ENCODE measurements at places on chromosomes 4 and X.
A peak's percentile ranks its signal among the peaks of the same experiment; 100 is the strongest.

DNA sequence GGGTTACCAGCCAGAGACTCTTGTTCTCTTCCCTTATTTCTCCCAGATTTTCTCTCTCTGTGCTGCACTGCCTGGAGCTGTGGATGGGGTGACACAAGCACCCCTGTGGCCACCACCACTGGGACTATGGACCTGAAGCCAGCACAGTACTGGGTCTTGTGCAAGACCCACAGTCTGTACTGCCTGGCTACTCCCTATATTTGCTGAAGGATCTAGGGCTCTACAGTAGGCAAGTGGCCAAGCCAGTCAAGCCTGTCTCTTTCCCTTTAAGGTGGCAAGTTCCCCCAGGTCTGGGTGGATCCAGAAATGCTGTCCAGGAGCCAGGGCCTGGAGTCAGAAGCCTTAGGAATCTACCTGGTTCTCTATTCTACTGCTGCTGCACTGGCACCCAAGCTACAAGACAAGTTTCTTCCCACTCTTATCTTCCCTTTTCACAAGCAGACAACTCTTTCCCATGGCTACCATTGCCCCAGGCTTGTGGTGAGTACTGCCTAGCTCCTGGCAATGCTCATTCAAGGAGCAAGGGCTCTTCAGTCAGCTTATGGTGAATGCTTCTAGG lies 28.4 kb upstream of the CT47A1 start:
- no peak for DNase-seq

DNA sequence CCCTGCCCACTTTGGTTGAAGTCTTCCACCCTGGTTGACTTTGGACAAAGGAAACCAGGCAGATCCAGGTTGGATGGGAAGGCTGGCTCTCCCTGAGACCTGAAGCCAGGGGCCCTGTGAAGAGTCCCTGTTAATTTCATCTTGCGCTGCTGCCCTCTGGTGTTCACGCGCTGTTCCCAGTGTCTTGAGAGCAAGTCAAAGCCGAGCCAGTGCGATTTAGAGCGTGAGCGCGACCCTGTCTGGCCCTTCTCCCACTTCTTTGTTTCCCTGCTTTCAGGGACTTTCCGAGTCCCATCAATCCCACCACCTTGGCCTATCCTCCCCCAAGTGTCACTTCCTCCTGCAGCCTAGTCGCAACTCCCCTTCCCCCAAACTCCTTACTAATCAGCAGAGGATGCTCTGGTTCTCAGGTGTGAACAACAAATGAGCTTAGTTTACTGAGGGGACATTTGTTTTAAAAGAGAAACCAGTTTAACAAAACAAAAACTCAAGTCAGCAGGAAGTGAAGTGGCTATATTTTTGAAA lies 25.8 kb upstream of the CHRNA9 start:
- DNase-seq: peak; percentile 96

DNA sequence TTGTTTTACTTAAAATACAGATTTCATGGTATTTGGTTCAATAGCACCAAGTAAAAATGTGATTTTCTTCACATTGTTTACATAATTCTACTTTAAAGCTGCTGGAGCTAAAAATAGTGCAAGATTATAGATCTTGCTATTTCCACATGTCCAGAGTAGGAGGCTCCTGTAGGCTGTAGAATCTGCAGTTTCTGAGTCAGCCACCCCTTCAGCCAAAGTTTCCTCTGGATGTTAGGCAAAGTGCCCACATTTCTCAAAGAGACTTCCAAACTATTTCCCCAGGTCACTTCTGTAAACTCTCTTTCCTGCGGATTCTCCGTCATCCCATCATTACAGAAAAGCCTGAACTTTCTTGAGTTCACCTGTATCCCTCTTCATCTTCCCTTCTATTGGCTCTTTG lies 342.5 kb upstream of the FSTL5 start:
- no peak for DNase-seq

- DNase-seq: no peak
Measured at GRCh38 chr4:3637326-3638016, 105.2 kb upstream of the LRPAP1 start.

DNA sequence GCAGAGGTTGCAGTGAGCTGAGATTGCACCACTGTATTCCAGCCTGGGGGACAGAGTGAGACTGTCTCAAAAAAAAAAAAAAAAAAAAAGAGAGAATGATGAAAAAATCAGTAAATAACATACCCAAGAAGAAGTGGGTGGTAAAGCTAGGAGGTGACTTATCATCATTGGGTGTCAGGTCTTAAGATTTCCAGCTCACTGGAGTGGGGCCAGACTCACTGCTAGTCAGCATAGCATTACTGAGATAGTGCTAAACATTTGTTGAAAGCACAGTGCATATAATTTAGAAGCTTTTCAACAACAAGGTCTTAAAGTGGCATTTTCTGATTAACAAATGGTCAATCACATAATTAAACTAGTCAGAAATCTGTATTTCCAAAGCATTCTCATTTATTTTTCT lies 221.8 kb upstream of the GYPA start:
- no peak for DNase-seq

- no peak for DNase-seq
Measured at GRCh38 chr4:1474126-1475090, 68.2 kb upstream of the NKX1-1 start.

DNA sequence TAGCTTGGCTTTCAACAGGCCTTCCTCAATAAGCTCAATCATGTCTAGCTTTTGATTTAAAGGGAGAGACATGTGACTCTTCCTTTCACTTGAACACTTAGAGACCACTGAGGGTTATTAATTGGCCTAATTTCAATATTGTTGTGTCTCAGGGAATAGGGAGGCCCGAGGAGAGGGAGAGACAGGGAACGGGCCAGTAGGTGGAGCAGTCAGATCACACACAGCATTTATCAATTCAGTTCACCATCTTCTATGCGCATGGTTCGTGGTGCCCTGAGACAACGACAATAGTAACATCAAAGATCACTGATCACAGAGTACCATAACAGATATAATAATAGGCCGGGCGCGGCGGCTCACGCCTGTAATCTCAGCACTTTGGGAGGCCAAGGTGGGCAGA lies 17.8 kb downstream of the ZNF81 start:
- peak; percentile 21 for DNase-seq

GRCh38 chr4:161920304-161921052 lies 243.3 kb downstream of the FSTL5 start:
- no peak for DNase-seq

DNA sequence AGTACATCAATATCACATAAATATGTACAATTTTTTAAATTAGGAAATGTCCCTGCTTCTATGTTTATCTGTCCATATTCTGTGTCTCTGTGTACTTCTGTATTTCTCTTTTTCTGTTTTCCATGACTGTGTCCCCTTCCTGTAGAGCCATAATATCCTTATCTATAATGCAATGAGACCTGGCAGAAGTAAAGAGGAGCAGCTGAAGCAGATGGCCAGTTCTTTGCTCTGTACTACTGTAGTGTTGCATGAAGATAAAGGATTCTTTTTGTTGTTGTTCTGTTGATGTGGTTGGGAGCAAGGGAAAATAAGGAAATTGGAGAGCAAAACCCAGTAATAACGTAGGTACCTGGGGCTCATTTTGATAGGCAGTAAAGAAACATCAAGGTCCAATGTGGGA lies 301.7 kb downstream of the ADGRL3 start:
- DNase-seq: no peak

GRCh38 chr4:48268956-48269860 lies at the start of gene TEC:
TSS of gene TEC (minus strand) at chr4:48269838. CDS start at chr4:48228614, 41,224 bp downstream.
- DNase-seq: peak; percentile 58

DNA sequence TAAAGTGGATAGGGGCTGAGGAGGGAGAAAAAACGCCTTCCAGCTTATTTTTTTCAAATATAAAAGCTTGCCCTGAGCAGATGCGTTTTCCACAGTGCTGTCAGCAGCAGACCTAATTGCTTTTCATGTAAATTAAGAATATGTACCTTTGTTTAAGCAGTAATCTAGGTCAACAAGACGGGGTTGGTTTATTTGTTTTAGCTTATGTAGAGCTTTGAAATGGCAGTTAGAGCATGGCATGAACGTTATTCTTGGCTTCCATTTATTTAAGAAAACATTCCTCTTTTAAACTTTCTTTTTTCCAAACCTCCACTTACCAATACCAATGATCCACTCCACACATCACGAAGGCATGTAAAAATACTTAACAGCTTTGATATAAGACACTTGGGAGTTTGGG lies 220.3 kb upstream of the TENM3 start:
- no peak for DNase-seq

- no peak for DNase-seq
Measured at GRCh38 chr4:112377594-112378242, 80.5 kb downstream of the ALPK1 start.

DNA sequence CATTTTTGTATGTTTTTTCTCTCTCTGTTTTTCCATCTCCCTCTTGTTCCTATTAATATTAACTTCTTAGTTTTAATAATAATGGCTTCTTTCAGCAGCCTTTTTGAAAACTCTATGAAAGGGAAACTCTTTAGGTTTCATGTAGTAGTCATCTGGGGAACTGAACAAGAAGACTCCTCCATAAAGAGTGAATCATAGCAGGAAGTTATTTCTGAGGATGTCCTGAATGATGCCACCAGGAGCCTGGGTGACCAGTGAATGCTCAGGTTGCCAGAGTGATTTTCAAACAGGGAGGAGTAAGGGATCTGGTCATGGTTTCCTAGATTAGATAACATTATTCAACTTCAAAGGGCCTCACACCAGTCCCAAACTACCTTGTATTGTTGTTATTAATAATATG lies 212.8 kb upstream of the PDE5A start:
- no peak for DNase-seq

GRCh38 chr4:187477224-187477623 lies 518.3 kb upstream of the ZFP42 start:
- no peak for DNase-seq

- no peak for DNase-seq
Measured at GRCh38 chr4:11201256-11201655, 227.4 kb downstream of the HS3ST1 start.

- DNase-seq: no peak
Measured at GRCh38 chrX:93422693-93423092, 250.7 kb downstream of the NAP1L3 start.

DNA sequence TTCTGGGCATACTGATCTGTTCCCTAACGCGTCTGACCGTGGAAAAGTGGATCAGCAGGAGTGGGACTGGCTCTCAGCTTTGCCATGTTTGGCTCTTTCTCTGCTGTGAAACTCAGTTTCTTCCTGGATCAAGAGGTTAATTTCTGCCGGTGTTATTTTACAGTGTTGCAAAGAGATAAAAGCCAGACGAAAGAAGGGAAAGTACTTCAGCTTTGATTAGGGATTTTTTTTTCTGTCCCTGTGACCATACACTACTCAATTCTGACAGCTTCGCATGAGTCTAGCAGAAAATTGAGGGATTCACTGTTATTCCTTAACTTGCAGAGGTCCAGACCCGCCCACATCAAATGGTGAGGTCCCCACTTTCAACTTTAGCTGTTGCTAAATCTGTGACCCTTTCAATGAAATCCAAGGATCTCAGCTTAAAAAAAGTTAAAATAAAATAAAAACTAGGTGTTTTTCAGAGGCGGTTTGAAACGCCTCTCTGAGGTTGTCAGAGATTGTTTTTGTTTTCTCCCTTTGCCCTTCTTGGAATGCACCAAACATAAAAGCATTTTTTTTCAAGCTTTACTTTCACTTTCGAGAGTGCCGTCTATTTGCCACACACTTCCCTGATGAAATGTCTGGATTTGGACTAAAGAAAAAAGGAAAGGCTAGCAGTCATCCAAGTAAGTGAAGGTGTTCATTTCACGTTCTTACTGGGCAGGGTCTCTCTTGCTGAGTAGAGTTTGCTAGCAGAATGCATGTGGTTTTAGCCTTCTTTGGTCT lies at the start of gene TLR3:
Gene TLR3 (plus strand): TSS at position 576 of the 768 bp plus-strand sequence. CDS start 7,464 bp downstream, outside the sequence.
- DNase-seq: no peak

- no peak for DNase-seq
Measured at GRCh38 chr4:118120120-118120760, 86.0 kb downstream of the NDST3 start.

DNA sequence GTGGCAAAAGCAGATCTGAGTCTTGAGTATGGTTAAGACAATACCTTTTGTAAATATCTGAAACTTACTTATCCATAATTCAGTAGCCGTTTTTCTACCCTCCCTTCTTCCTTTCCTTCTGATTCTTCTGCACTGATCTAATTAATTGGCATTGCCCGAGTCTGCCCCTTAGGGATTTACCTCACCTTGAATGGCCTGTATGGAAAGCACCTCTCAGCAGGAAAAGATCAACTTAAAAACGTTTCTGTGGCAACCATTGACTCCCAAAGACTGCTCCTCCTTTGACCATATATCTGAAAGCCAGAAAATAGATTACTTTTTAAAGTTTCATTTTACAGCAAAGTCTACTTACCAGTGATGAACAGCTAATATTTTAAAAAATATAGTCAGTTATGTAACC lies 496.5 kb upstream of the LCORL start:
- DNase-seq: no peak

GRCh38 chrX:131728295-131729145 lies 184.6 kb downstream of the OR13H1 start:
- DNase-seq: no peak

DNA sequence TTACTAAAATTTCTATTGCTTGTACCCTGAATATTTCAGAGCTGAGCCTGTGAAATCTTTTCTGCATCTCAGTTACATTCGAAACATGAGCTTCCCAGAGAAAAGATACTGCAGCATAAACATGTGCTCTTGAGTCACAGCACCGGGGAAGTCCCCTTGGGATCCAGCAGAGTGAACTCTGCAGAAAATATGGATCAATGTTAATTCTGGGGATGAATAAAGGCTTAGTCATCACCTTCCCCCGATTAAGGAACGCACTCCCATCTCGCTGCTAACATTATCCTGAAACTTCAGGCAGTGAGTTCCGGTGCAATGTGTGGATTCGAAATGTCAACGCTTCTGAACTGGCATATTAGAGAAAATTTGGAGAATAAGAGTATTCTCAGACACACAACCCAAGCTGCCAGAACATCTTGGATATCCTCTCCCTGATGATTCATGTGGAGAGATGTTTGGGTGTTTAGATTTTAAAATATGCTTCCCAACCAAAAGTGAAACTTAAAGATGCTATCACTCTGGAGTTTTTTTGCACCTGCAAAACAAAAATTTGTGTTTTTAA lies 90.8 kb downstream of the IRF2 start:
- DNase-seq: no peak

- DNase-seq: no peak
Measured at GRCh38 chrX:44765556-44765955, 78.3 kb upstream of the DUSP21 start.

DNA sequence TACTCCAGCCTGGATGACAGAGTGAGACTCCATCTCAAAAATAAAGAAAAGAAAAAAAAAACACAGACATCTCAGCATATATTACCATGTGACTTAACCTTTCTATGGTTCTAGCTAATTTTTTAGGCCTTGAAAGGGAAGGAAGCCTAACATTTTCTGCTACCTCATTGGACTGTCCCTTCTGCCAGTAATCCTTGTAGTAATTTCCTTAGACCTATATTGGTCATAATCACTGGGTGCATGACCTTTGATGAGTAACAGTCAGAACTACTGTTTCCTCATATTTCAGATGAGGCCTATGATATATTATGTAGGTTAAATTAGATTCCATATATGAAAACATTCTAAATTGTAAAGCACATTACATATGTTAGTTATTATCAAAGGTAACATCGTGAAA lies 9.6 kb downstream of the XIAP start:
- DNase-seq: no peak
